ENCODE measurements at places on chromosomes 5 and 9.

GRCh38 chr5:180988592-180988991, at the start of gene BTNL3:
Gene BTNL3 (plus strand): TSS chr5:180988846. CDS start chr5:180989029, 183 bp downstream.
- DNase-seq: no peak

- DNase-seq: no peak
Observed at GRCh38 chr5:125337294-125337693, 590.9 kb upstream of the ZNF608 start.

DNA sequence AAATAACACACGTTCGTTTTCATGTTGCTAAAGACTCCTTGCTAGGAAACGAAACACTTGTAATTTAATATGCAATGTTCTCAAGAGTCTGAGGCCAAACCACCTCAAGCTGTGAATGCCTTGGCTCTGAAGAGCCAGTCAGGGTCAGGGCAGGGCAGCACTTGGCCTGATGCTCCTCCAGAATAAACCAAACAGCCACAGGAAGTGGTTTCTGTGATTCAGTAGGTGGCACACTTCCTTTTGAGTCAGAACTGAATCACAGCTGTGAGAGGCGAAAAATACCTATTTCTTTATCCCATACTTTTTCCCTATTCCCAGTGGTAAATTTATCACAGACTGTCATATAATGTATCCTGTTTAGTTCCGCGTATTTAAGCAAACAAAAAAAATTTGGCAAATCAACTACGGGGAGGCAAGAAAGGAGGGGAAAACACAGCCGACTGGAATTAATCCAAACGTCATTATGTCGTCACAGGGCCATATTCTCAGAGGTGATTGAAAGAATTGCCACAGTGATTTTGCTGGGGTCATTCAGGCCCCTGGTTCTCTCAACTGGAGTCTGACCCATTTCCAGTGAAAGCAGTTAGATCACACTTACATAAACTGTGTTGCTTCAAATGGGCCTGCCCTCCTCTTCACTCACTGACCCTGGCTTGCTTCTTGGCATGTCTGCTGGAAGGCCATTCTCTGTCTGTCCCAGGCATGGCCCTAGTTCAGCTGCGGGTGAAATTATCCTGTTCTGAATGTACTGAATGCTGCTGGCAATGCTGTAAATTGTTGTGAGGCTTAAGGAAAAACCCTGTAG, 71.2 kb downstream of the ARRDC3 start:
- peak; percentile 25 for DNase-seq

DNA sequence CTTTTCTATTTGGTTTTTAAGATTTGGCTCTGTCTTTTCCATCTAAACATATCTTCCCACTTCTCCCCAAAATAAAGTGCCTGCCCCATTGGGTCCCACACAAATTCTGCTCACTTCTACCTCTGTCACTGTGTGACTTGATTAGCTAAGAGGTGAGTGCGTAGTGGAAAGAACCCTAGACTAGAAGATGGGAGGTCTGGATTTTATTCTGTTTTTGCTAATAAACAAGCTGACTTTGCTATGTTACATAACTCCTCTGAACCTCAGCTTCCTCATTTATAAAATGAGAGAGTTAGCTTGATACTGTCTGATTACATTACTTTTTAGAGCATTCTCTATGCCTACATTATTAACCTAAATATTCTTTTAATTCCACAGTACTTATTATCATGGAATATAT, 51.3 kb upstream of the PTGER4 start:
- no peak for DNase-seq

DNA sequence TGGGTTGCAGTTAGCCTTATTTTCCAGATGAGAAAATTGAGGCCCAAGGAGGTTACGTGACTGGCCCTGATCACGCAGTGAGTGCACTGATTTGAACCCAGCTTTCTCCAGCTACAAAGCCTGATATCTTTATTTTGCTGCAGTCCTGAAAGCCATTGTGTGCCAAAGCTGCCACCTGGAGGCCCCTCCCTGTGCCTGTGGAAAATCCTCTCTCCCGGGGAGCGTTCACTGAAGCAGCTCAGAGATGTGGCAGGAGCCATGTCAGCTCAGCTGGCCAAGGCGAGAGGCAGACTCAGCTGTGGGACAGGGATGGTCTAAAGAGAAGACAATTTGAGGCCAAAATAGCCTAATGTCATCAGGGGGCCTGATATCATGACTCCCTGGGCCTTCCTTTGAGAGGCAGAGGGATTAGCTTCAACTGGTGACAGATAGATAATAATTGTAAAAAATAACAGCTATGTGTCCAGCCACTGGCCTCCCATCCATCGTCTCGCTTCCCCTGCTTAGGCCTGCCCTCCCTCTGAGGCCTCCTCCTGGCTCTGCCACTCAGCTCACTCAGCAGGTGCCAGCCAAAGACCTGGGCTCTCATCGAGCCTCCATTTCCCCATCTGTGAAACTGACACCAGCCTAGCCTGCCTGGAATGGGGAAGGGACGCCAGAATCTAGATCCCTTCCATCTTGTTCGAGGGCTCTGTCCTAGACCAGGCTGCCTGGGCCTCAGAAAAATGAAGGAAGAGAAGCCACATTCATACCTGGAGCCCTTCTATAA, 74.3 kb upstream of the GGTA1 start:
- no peak for DNase-seq

GRCh38 chr9:72129271-72130156, 19.7 kb upstream of the GDA start:
- DNase-seq: no peak

DNA sequence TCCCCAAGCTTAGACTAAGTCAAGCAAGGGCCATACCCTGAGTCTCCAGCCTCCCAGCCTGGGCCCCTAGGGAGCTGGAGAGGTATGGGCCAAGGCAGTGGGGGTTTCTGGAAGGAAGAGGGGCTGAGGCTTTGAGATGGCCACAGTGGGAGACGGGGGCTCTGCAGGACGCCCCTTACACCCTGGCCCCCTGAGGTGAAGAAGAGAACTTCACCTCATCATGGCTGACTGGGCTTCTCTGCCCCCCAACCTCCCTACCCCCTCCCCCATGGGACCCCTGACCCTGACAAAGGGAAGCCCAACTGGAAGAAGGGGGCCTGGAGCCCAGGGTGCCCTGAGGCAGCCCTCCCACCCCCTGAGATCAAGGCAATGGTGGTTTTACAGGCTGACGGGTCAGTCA, 25.8 kb downstream of the PCDH1 start:
- no peak for DNase-seq

GRCh38 chr5:161134083-161134482, 282.1 kb upstream of the ATP10B start:
- no peak for DNase-seq

- DNase-seq: no peak
Observed at GRCh38 chr5:151825445-151825844, 53.7 kb downstream of the G3BP1 start.

DNA sequence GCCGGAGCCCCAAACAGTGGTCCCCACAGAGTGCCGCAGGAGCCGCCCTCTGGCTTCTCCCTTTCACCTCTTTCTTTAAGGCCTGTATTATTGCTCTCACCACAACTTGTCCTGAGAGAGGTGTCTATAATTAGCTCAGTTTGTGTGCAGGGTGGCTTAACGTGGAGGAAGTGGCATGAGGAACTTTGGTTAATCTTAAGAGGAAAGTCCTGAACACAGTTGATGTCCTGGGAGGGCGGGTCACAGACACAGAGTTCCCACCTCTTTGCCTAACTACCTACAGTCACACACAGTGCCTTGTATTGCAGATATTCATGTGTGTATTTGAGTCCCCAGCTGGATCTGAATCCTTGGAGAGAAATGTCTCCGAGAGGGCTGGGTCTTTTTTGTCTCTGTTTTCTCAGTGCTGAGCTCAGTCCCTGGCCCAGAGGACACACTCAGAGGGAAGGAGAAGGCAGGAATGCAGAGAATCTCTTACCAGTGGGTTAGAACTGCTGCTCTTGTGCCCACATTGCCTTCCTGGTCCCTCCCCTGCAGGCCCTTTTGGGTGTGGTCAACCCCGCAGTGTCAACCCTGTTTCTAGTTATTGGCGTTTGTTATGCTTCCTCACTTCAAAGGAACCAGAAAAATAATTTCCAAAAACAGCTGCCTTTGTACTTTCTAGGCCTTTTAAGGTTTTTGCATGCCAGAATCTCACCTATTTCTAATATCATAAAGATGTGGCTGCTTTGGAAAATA, 392.5 kb downstream of the KDM4C start:
- DNase-seq: no peak
